ENCODE measurements at places on chromosomes 13 and 19. TPM values are rescaled to one million over a fixed set of nuclear protein-coding genes. Genes with fewer than 3 reads are reported as not detected.

SLC6A16 gene
- 7.2 TPM for total RNA-seq

DNA sequence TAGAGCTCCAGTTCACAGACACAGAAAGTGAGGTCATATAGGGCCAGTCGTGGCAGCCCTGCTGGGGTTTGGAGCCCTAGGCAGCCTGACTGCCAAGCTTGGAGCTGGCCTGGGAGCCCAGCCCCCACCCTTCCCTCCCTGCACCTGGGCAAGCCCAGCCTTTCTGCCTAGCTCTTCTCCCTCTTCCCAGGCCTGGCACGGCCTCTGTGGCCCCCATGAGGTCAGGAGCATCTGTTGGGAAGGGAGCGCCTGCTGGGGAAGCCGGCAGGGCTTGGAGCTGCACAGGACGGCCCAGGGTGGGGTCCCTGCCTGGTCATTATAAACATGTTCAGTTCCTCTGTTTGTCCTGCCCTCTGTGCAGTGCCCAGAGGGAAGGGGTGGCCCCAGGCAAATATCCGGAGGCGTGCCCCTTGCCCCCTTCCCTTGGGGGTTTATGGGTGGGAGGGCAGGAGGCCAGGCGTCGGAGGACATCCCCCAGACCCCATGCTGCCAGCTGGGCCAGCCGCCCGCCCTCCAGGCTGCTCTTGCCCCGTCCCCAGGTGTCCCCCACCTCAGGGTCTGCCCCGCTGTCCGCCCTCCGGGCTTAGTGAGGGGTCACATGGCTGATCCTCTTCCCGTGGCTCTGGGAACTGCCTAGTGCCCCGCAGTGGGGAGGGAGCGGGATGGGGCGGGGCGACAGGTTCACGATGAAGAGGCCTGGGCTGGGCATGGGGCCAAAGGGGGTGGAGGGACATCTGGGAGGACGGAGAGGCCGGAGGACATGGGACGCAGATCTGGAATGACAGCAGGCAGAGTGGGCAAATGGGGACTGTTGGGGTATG, 30.0 kb upstream of the NCCRP1 start:
- no peak for DNase-seq

DNA sequence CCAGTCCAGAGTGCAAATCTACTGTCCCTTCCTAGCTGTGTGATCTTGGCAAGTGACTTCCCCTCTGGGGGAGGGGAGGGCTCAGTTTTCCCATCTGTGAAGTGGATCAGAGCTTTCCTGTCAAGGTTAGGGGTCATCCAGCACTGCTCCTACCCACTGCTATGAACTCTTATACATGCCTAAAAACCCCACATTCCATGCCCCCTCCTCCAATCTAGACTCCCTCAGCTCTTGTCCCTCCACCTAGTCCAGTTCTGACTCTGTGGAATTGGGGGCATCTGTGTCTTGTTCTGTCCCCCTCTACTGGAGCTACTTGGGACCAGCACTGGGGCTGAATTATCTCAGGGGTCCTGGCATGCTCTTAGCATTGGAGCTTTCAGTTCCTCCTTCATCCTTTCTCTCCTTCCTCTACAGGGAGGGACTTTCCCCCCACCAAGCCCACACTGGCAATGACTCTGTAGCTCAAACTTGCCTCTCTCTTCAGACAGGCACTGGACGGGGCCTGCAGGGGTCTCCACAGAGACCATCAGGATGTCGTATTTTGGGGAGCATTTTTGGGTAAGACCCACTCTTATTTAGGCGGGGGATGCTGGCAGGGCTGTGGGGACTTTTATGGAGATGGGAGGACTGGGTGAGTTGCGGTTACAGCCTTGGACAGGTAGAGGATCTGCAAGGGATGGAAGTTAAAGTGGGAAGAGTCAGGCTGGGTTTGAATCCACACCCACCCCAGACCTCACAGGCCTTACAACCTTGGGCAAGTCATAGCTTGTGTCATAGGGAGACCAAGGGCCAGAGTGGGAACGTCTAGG, 3.6 kb downstream of the FCHO1 start:
- DNase-seq: no peak

AMER2 gene
- total RNA-seq: not detected

MBD3L2 gene
- total RNA-seq: not detected

DNA sequence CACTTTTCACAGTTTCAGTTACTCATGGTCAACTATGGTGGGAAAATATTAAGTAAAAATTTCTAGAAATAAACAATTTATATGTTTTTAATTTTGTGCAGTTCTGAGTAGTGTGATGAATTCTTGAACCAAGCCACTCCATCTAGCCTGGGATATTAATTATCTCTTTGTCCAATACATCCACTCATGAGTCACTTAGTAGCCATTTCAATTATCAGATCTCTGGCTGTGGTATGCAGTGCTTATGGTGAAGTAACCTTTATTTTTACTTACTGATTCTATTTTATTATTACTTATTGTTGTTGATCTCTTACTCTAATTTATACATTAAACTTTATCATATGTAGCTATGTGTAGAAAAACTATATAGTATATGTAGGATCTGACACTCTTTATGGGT, 128.9 kb upstream of the KLHL1 start:
- no peak for DNase-seq

CIRBP gene
- total RNA-seq: 410 TPM

FOXO1 gene
- total RNA-seq: 23.9 TPM

FXYD1 gene
- not detected for total RNA-seq

- no peak for DNase-seq
Measured at GRCh38 chr13:45940061-45940460, 88.5 kb upstream of the SIAH3 start.

PLPP2 gene
- 1.0 TPM for total RNA-seq

OLFM2 gene
- 2.0 TPM for total RNA-seq

DNA sequence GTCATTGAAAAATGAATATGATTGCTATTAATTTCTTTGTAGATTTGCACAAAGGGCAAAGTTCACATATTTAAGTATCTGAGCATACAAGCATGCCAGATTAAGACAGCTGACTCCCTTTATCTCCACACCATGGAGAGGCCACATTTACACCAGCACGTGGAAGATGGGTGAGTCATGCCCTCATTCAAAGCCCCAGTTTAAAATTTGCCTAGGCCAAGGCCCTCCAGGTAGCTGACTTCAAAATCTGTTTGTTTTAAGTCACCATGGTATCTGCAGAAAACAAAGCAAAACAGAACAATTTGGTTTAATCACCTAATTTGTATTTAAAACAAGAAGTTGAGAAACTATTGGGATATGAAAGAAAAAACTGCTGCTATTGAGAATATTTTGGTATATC, 109.2 kb downstream of the ESD start:
- DNase-seq: no peak

GRCh38 chr19:16930753-16931152, 42.0 kb downstream of the F2RL3 start:
- DNase-seq: no peak

TUBGCP3 gene
- 43.0 TPM for total RNA-seq

- no peak for DNase-seq
Measured at GRCh38 chr13:113648216-113648610, 9.8 kb downstream of the ATP4B start.

LILRB2 gene
- total RNA-seq: 41.4 TPM

FAM83E gene
- total RNA-seq: 1.1 TPM

PEAK3 gene
- total RNA-seq: 8.4 TPM

ACTMAP gene
- 5.9 TPM for total RNA-seq

DNA sequence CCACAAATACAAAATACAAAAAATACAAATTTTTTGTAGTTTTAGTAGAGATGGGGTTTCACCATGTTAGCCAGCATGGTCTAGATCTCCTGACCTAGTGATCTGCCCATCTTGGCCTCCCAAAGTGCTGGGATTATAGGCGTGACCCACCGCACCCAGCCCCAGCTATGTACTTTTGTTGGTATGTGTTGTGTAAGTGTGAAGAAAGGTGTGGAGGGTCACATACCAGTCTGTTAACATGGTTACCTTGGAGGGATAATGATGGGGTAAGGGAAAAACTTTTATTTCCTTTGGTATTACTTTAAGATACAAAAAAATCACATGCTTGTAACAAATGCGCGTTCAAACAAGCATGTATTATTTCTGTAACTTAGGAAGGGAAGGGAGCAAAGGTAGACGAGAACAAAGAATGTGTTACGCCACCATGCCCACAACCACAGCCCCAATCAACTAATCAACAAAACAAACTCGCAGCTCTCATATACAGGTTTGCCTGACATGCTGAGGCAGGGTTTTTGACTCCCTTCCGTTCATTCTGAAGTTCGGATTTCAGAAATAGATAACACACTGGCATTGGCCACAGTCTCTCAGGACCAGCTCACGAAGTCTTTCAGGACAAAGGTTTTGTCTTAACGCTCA, 13.5 kb upstream of the VWA8 start:
- DNase-seq: no peak

KLF1 gene
- total RNA-seq: not detected

NLRP11 gene
- total RNA-seq: not detected

- peak; percentile 3 for DNase-seq
Measured at GRCh38 chr13:38417727-38418126, 68.1 kb downstream of the UFM1 start.

GRCh38 chr19:43639519-43640423, at the start of gene CADM4:
Gene CADM4 (minus strand): TSS chr19:43639850. CDS start chr19:43639790, 60 bp downstream.
- peak; percentile 74 for DNase-seq

RAB11B gene
- total RNA-seq: 108 TPM

- DNase-seq: no peak
Measured at GRCh38 chr13:20583803-20584293, 16.9 kb downstream of the IFT88 start.

ZC3H4 gene
- total RNA-seq: 71.2 TPM

TMEM238 gene
- 5.1 TPM for total RNA-seq

- no peak for DNase-seq
Measured at GRCh38 chr19:51122112-51122981, 2.4 kb upstream of the SIGLEC9 start.

DENND1C gene
- total RNA-seq: 175 TPM

GFY gene
- total RNA-seq: not detected

FCAR gene
- total RNA-seq: 6.7 TPM

EPSTI1 gene
- total RNA-seq: 34.4 TPM

GRCh38 chr19:14328406-14328805, 52.8 kb upstream of the ADGRE5 start:
- DNase-seq: no peak

DNA sequence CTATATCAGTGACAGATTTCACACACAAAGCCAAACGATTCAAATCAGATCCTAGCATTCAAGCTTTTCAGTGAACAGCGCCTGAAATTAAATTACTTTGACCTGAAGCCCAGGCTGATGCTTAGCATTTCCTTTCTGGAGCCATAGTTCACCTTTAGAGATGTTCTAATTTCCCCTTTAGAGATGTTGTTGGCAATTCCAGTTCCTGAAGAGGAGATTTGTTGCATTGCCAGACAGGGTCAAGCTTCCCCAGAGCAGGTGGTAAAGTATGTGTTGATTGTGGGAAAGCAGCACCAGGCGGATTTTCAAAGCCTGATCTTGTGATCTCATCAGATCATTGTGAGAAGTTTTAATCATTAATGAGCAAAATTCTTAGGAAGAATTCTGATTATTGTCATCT, 609.8 kb upstream of the KLF12 start:
- DNase-seq: no peak

DNA sequence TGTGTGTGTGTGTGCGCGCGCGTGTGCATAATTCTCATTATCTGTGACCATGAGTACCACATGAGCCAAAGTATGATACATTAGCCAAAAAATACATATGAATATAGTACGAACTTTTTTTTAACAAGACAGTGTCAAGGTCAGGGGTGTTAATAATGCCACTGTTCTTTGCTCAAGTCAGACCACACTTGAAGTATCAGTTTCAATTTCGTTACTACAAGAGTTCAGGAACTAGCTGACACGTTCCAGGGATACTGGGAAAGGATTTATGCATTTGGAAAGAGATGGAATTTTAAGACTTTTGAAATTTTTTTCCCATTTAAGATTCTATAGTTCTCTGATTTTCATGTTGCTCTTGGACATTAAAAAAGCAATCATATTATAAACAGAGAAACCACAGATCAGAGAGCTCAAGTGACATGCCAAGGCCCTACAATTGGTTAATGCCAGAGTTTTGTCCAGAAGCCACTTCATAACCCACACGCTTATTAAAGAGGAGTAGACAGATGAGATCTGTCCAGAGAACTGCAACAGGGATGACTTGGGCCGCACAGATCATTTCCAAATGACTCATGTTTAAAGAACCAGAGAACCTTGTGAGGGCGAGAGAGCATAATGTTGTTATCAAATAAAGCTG, 718.8 kb upstream of the SGCG start:
- no peak for DNase-seq

DNA sequence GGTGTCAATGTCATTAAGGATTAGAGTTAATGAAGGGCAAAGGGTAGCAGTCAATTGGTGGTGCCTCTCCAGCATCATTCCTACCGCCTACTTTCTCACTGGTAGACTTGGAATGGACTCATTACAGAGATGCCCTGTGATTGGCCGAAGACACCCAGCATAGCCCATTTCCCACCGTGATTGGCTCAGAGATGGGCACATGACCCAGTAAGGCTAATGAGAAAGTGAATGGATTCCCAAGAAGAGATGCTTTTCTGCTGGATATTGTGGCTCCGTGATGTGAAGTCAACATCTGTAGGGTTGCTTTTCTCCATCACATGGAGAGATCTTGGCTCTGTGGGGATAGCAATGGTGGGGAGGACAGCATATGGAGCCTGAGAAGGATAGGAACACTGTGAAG, 11.6 kb downstream of the VSIG10L start:
- DNase-seq: no peak

SLC8A2 gene
- total RNA-seq: not detected

GRCh38 chr19:1213391-1214286, 8.1 kb downstream of the STK11 start:
- DNase-seq: no peak

- no peak for DNase-seq
Measured at GRCh38 chr13:109999659-110000533, 213.5 kb upstream of the IRS2 start.

GRCh38 chr19:47613165-47614020, 4.5 kb downstream of the BICRA start:
- no peak for DNase-seq

DNA sequence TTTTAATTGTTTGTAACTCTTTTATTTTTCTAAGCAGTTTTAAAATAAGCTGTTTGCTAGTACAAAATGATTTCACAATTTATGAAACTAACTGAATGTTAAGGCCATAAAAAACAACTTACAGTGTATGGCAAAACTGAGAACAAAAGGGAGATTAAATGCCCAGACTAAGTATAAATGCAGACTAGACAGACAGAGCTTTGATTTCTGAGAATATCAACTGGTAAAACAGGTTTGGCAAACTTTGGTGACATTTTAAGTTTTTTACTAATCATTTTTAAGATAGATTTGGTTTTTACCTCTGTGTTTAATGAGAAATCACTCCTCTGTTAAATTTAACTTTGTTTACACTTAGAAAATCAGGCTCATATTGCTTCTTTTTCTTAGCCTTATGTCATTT, 127.5 kb upstream of the KLF5 start:
- DNase-seq: no peak

DNA sequence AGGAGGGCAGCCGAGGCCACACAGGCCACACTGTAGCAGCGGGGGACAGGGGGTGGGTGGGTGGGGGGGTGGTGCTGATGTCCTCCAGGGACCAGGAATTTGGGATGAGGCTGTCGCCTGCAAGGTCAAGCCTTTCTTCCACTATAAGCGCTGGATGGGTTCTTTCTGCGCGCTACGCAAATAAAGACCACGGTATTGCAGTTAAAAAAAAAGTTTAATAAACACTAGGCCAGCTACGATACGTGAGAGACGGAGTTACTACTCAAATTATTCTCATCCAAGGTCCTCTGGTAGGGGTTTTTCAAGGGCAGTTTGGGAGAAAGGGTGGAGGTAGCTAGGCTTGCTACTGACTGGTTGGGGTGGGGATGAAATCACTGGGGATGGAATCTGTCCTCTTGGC, 508 bp upstream of the ZNF44 start:
- DNase-seq: no peak

THAP8 gene
- 3.2 TPM for total RNA-seq

GRCh38 chr13:93256998-93257397, 30.4 kb downstream of the GPC6 start:
- no peak for DNase-seq

- DNase-seq: no peak
Measured at GRCh38 chr19:18364826-18365528, 21.0 kb upstream of the GDF15 start.

All from natural killer cell (primary cell).